ENCODE measurements at places on chromosomes 13 and 19. TPM values are rescaled to one million over a fixed set of nuclear protein-coding genes. Genes with fewer than 3 reads are reported as not detected.
A peak's percentile ranks its signal among the peaks of the same experiment; 100 is the strongest.

GRCh38 chr13:87198371-87198770, 472.8 kb upstream of the SLITRK5 start:
- DNase-seq = no peak

DNA sequence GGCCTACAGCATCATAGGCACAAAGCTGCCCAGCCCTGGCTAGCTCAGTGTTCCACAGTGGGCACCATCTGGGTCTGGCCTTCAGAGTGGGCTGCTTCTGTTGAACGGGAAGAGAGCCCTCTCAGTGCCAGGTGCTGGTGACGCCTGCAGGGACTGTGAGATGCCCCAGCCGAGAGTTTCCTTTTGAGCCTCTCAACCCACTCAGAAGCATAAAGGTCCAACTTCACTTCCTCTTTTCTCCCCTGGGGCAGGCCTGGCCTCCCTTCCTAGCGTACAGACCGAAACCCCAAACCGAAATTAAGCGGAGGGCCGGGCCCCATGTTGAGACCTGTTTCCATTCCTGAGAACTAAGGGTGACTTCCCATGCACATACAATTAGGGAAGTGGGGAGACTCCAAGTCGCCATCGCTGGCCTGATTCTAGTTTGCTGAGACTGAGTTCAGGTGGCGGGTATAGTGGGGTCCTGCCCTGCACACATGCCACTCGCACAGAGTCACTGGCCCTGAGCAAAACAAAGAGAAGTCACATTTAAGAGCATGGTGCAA, 6.9 kb downstream of the RAB8A start:
- no peak for DNase-seq

DNA sequence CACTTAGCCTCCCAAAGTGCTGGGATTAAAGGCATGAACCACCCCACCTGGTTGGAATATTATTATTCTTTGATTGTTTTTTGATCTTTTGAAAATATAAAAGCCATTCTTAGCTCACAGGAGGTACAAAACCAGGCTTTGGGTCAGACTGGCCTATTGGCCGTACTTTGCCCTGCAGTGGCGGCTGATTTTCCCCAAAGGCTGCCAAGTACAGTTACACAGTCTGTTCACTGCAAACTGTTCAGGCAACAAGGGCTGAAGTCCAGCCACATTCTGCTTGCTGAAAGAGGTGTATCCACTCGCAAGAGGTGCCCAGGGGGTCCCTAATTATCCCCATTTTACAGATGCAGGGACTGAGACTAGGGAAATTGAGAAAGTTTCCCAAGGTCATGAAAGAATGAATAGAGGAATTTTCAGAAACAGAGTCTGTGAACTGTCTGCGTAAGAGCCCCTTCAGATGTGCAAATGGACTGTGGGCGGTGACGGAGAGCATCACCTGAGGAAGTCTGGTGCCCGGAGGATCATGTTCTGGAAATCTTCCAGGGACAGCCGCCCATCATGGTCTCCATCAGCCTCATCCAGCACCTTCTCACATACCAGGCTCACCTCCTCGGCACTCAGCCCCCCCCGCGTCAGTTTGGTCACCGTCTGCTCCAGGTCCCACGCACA, 9.0 kb downstream of the CIB3 start:
- no peak for DNase-seq

DNA sequence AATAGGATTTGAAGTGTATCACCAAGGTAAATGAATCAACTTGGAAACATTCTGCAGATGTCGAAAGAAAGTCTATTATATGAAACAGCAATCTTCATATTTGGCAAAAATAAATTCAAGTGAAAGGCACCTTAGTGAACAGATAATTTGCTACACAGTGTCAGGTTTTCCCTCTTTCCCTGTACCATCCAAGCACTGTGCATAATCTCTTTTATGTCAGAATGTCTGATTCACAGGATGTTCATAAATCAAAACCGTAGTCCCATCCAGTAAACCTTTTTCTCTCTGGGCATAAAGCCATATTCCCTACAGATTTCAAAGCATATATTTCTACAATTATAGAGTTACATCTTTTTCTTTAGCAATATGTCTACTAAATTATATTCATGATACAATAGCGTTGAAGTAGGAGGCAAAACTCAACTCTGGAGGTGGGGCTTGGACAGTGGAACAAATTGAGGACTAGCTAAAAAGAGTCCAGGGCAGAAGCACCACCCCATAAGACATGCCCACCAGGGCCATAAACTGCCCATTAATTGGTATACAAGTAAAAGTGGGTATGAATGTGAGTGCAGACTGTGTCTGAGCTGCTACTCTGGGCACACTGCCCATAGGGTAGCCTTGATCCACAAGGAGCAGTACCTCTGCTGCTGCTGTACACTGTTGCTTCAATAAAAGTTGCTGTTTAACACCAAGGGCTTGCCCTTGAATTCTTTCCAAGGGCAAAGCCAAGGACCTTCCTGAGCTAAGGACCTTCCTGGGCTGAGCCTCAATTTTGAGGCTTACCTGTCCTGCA, 72.1 kb upstream of the MYCBP2 start:
- DNase-seq = no peak

GRCh38 chr13:73514208-73514607, 455.4 kb downstream of the KLF5 start:
- no peak for DNase-seq

- no peak for DNase-seq
These were observed 661 bp upstream of the BABAM1 start for GRCh38 chr19:17266589-17266974.

GRCh38 chr13:30128591-30128990, 178.8 kb downstream of the KATNAL1 start:
- DNase-seq = no peak

DNA sequence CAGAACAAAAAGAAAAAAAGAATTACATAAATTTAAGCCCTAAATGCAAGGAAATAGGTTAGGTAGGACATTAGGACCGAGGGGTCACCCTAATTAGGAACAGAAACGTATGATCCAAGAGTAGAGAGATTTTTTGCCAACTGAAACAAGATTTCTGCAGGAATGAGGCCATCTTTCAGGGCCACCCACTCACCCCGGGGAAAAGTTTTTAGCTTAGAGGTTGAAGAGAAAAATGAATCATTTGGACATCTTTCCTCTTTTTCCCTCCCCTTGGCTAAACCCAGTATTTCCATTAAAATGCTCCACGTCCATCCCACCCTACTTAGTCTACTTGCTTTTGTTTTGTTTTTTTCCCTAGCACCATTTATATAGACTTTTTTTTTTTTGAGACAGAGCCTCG, 10.6 kb upstream of the PNMA8A start:
- no peak for DNase-seq

DNA sequence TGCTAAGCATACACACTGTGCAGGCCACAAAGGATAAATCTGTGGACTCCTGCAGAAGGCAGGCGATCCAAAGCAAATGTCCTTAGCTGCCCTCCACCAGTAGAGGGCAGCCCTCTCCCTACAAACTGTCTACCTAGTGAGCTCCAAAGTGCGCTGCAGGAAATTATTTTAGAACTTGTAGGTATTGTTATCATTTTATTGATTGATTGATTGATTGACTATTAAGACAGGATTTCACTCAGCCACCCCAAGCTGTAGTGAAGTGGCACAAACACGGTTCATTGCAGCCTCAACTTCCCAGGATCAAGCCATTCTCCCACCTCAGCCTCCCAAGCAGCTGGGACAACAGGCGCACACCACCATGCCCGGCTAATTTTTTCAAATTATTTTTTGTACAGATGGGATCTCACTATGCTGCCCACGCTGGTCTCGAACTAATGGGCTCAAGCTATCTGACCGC, 37.3 kb downstream of the RNF6 start:
- DNase-seq = peak; percentile 62

- no peak for DNase-seq
These were observed 68.3 kb downstream of the CEBPG start for GRCh38 chr19:33441828-33442227.

- DNase-seq = no peak
These were observed 308.1 kb downstream of the COG6 start for GRCh38 chr13:39963612-39964011.

Gene WDR83
- total RNA-seq = 14.9 TPM

Gene CCDC194
- not detected for total RNA-seq

Gene NFIC
- total RNA-seq = 168 TPM

Gene ZNF665
- 26.1 TPM for total RNA-seq

Gene MEF2B
- total RNA-seq = not detected

Gene CRX
- total RNA-seq = not detected

Data from prostate gland (tissue), 2 donors.